ENCODE measurements at places on chromosomes 2 and 18.
A peak's percentile ranks its signal among the peaks of the same experiment; 100 is the strongest.

- DNase-seq = no peak
Observed at GRCh38 chr2:64629875-64630274, 23.8 kb downstream of the SERTAD2 start.

GRCh38 chr18:9708057-9708433 is at the start of gene RAB31:
TSS of gene RAB31 (plus strand) at chr18:9708301. CDS start at chr18:9708406, 105 bp downstream.
- peak; percentile 26 for DNase-seq

DNA sequence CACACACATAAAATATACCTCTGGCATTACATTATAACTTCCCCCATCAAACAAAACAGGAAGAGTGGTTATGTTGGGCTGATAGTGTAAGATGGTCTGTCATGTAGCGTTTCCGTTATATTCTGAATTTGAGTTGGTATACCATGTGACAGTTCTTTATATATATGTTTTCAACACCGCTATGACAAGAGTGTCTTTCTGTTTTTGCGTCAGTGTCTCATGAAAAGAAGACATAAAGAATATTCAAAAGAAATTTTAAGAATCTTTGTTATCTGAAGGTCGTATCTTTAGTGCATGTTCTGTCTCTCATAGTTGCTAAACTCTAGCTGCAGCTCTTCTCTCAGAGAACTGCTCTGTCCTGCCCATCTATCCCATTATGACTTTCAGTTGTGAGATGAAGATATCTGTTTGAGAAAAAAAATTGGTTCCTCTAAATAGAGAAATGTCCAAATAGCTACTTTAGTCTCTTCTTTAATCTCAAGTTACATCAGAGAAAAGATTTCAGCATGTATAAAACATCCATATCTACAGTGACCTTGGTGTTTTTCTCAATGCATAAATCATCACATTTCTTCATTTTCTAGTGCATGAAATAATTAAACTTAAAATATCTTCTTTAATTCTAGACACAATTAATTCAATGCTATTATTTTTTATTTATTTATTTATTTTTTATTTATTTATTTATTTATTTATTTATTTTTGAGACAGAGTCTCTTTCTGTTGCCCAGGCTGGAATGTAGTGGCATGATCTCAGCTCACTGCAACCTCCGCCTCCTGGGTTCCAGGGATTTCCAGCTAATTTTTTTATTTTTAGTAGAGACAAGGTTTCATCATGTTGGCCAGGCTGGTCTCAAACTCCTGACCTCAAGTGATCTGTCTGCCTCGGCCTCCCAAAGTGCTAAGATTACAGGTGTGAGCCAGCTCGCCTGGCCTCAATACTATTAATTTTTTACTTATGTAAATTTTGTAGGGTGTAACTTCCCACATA is 24.3 kb upstream of the PSME4 start:
- DNase-seq = no peak

DNA sequence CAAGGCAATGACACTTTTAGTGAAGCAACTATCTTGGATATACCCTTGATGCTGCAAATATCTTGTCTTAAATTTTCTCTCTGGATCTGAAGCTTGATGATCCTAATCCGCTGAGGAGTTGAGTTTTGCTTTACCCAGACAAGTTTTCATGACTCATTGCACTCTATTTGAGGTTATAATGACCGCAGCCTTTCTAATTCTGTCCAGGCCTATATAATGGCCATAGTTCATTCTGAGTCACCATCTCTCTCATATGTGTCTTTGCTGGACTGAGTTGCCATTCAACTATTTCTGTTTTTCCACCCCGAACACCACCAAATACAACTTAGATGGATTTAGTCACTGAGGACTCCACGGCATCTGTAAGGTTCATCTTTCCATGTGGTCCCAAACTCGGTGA is 802.1 kb upstream of the FAM98A start:
- no peak for DNase-seq

DNA sequence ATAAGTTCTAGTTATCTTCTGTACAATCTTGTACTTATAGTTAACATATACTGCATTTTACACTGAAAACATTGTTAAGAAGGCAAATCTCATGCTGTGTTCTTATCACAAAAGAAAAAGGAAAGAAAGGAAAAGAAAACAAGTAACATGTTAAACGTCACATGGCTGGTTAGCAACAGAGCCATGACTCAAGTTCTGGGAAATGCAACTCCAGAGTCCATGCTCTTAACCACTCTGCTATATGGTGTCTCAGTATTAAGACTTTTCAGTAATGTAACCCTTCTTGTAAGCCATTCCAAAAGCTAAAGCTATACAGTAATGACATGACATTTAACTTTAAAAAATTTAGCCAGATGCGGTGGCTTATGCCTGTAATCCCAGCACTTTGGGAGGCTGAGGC is 181.4 kb downstream of the BARD1 start:
- no peak for DNase-seq

- no peak for DNase-seq
Observed at GRCh38 chr2:127048618-127048935, 58.4 kb downstream of the BIN1 start.

DNA sequence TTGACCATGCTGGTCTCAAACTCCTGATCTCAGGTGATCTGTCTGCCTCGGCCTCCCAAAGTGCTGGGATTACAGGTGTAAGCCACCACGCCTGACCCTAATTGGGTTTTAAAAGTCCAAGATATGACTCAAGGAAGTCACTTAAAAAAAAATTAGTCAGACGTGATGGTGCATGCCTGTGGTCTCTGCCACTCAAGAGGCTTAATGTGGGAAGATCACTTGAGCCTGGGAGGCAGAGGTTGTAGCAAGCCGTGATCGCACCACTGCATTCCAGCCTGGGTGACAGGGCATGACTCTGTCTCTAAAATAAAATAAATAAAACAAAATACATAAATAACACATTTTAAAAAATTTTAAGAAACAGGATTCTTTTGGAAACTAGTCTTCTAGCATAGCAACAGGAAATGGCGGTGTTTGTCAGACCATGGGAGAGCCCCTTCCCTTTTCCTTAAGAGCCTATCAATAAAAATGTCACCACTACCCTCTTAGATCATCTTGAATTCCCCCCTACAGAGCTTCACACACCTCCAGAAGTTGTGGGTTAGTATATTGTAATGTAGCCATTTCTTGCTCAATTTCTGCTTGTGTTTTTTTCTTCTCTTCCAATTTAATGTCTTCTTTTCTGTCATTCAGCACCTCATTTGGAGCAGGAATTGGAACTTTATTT is 20.1 kb downstream of the SFT2D3 start:
- DNase-seq = no peak

Data from NCI-H748 treated with DMSO at 0.1 percent for 48 hours (cell line).